Cerebellum (tissue), 4 donors: ENCODE measurements at places on chromosomes 7 and 10. TPM values are rescaled to one million over a fixed set of nuclear protein-coding genes. Genes with fewer than 3 reads are reported as not detected.

CRYGN gene
- not detected for total RNA-seq

- DNase-seq, result no peak
Observed at GRCh38 chr7:117066668-117067067, 113.4 kb downstream of the ST7 start.

GCK gene
- total RNA-seq, result 7.7 TPM

DNA sequence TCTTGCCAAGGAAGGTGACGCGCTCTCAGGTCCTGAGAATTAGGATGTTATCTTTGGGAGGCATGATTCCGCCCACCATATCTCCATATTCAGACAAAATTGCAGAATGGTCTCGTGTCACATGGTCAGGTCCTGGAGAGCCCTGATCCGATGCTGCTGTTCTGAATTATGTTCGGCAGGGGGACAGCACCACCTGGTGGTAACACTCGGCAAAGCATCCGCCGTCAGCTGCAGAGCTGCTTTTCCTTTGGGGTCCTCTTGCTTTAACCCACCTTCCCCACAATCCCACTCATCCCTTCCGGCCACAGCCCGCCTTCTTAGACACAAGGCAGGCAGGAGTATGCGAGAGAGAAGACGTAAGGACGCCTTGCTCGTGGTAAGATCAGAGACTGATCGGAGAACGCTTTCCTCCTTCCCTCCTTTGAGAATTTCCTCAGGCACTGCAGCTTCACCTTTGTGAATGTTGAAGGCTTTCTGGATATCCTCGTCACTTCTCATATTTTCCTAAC, 327.8 kb upstream of the C7orf33 start:
- DNase-seq, result peak; percentile 65

DNA sequence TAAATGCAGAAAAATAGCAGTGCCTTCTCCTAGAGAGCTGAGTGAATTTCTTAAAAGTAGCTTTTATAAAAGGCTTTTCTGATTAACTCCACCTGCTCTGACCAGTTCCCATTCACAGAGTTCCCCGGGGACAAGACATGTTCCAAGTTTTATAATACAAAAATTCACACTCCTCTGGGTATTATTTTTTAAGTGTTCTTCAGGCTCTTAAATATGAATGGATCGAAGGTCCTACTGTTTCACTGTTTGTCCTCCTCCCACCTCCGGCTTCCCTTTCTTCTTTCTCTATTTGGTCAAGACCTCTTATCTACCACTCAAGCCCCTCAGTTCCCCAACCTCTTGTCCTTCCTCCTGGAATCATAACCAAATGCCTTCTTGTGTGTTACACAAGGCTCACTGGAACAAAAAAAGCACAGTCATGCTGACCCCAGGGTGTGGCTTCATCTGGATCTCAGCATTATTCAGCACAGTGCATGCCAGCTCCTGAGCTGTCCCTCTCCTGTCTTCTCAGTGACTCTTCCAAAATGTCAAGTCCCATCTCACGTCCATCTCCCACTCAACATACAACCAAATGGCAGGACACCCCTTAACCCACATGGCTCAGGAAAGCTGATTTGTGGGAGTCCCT, 222.4 kb downstream of the SORCS1 start:
- no peak for DNase-seq

FEZF1 gene
- not detected for total RNA-seq

CRTAC1 gene
- total RNA-seq, result 15.5 TPM

DNA sequence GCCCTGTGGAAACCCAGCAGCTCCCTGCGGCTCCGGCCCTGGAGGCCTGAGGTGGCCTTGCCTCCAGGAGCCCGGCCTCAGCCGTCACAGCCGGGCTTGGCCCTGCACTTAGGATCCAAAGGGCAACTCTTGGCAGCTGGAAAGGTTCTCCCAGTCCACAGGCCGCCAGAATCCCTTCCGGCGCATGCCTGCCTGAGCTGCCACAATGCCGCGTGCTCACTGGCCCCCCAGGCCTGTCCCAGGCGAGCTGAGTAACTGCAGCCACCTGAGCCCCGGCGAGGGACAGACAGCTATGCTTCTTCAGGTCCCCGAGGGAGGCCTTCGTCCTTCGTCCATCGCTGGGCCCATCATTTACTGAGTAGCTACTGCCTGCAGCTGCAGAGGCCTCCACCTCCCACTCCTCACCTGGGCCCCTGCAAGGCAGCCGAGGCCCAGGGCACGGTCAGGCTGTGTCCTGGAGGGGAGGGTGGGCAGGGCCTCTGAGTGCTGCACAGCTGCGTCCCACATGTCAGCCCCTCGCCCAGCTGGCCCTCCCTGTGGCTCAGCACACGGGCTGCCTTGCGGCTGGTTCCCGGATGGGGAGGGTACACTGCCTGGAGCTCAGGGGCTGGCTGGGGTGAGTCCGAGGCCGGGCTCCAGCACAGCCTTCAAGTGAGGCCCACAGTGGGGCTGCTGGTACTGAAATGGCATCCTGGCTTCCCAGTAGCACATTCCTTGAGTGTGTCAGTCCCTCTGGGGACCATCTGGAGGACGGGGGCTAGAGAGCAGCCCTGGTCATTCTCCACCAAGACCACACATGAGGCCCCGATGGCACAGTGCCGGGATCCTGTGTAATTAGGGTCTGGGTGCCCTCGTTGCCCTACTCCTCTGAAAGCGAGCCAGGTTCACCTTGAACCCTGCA, 172.5 kb downstream of the ELFN1 start:
- no peak for DNase-seq

DNA sequence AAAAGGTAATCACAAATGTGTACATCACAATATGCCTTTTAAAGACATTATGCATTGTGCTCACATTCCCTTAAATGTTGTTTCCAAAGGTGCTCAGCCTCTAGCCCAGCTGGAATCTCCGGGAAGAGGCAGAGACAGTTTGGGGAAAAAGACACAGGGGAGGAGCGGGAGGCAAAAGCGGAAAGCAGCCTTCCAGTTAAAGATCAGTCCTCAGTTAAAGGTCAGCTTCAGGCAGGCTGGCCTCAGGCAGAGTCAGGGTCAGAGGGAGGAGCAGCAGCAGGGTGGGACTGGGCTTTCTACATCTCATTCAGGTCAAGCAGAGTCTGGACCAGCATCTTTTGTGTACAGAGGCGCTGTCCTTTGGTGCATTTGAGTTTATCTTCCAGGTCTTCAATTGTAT, 18.6 kb downstream of the ST7 start:
- no peak for DNase-seq

- DNase-seq, result peak; percentile 6
Observed at GRCh38 chr10:121668314-121669027, 70.2 kb upstream of the FGFR2 start.

- no peak for DNase-seq
Observed at GRCh38 chr7:55031075-55031474, 12.3 kb downstream of the EGFR start.

DNA sequence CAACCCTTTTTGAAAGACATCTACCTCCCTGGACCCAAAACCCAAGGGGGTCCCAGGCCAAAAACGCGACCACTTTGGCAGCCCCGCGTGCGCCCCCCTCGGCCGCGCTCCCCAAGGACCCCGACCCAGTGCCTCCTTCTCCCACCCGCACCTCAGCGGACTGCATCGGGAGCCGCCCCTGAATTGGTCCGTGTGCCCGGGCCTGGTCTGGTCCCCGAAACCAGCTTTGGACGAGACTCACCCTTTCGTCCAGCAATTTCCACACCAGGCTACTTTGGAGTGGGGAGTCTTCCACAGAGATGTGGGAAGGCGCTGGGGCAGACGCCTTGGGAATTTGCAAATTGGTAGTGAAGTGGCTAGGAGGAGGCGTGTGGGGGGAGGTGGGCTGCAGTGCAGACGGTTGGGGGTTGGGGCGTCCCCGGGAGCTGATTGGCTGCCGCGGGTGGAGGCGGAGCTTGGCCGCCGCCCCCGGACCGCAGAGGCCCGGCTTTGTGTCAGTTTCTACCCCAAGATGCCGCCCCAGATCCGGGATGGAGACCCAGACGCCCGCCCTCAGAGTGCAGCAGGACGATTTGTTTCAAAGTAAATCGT, 16.9 kb downstream of the TCAF1 start:
- peak; percentile 93 for DNase-seq
